ENCODE measurements at places on chromosomes 16 and 17. TPM values are rescaled to one million over a fixed set of nuclear protein-coding genes. Genes with fewer than 3 reads are reported as not detected.

The NXPH3 gene
- total RNA-seq = 3.4 TPM

The HOXB4 gene
- total RNA-seq = 0.79 TPM

The TNP2 gene
- total RNA-seq = not detected

The MYH13 gene
- not detected for total RNA-seq

The CD7 gene
- 0.64 TPM for total RNA-seq

The CDH8 gene
- total RNA-seq = not detected
